ENCODE measurements at places on chromosomes 13 and 19.

DNA sequence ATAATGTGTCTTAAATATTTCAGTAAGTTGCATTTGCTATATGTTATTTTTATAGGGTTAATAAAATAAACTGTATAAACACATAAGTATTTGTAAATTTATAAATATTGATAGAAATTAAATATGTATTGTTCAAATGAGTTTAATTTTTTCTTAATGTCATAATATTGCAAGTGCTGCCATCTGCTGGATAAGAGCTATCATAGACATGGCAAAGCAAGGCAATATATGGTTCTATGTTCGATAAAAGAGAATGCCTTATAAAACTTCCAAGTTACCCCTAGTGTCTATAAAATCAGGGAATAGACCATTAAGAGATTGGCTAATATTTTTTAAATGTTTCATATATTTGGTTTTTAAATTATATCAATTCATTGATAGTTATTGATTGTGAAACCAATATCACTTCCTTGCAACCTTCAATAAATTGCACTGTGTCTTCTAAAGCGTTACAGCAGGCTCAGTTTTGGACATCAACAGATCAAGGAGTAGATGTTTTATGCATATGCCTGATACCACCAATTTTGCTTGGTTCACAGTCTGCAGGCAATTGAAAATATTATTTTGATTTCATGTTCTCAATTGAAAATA is 29.0 kb upstream of the SLITRK6 start:
- DNase-seq: no peak

DNA sequence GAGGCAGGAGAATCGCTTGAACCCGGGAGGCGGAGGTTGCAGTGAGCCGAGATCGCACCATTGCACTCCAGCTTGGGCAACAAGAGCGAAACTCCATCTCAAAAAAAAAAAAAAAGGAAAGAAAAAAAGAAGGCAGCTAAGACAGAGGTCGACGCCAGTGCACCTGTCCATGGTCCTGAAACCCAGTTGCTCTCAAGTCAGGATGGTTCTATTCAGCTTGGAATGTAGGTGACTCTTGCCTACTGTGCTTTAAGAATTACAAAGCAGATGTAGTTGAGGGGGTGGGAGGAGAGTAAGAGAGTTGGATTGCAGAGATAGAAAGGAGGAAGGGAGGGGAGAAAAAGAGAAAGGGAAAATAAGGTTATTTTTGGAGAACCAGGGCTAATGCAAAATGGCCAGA is 18.7 kb downstream of the CACNG7 start:
- no peak for DNase-seq

DNA sequence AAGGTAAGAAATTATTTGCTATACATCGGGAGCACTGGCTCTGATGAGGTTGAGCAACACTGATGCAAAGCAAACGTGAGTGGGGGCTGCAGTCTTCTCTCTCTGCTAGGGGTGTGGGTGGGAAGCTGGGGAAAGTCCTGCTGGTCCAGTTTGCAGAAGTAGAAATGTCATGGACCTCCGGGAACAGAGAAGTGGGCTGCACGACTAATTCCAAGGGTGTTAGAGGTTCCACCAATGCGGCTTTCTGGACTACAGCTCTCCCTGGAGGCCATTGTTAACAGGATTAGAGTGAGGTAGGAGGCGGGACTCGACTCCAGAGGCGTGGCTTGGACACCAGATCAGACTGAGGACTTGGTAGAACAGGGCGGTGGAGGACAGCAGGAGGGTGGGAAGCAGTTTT is 5.7 kb upstream of the FBXO27 start:
- DNase-seq: no peak

DNA sequence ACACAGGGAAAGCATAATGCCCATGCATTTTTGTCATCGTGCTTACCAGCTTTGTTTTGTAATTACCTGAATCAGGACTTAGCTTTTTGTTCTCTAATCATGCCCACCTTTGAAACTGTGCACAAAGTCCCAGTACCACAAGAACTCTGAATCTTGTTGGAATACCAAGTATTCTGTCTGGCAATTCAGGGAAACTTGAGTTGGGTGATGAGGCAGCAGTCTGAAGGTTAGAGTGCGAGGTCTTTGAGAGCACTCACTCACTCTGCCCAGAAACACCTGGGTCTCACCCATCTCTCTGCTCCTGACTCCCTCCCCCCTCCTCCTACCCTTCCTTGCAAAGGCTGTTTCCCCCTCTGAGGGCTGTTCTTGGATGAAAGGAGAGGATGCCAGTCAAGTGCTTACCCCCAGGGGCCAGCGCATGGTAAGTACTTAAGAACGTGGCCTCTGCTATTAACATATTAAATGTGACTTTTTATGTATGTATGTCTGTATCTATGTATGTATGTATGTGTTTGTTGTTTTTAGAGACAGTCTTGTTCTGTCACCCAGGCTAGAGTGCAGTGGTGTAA is 22.4 kb downstream of the SIPA1L3 start:
- no peak for DNase-seq

DNA sequence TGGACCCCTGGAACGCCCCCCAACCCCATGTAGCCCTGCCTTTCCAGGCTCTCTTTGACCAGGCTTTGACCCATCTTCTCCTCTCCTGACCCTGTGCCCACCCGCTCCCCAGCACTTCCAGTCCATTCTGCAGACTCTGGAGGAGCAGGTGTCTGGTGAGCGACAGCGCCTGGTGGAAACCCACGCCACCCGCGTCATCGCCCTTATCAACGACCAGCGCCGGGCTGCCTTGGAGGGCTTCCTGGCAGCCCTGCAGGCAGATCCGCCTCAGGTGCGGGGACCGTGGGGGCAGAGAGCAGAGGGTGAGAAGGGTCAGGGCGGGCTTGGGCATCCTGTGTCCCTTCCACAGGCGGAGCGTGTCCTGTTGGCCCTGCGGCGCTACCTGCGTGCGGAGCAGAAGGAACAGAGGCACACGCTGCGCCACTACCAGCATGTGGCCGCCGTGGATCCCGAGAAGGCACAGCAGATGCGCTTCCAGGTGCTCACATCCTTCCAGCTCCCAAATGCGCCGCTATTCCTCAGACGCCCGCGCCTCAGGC is 6.1 kb downstream of the APLP1 start:
- DNase-seq: no peak

DNA sequence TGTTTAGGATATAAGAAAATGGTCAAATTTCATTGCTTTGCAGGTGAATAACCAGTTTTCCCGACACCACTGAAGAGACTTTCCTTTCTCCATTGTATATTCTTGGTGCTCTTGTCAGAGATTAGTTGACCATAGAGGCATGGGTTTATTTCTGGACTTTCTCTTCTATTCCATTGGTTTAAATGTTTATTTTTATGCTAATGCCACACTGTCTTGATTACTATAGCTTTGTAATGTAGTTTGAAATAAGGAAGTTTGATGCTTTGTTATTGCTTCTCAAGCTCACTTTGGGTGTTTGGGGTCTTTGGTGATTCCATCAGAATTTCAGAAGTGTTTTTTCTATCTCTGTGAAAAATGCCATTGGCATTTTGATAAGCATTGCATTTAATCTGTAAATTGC is 190.0 kb upstream of the SPRY2 start:
- no peak for DNase-seq

- DNase-seq: no peak
Observed at GRCh38 chr13:45335397-45336024, 5.5 kb downstream of the TPT1 start.

GRCh38 chr19:18453269-18454024 is 15.5 kb upstream of the ISYNA1 start:
- no peak for DNase-seq

GRCh38 chr19:2495130-2495641 is 19.3 kb downstream of the GADD45B start:
- DNase-seq: no peak

DNA sequence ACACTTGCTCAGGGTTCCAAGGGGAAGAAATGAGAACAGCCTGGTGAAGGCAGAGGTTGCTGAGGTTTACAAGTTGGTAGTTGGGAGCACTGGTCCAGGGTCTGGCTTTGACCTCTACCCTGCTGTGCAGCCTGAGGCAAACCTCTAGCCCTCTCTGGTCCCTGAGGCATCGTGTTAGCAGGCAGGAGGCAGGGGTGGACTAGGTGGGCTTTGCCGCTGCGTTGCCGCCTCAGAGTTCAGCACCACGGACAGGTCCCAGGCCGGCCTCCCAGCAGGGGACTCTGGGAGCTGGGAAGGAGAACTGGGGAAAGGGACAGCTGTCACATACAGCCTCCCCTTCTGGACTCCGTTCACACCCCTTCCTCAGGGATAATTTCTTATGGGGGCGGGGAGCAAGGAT is 3.1 kb downstream of the NCAN start:
- no peak for DNase-seq

DNA sequence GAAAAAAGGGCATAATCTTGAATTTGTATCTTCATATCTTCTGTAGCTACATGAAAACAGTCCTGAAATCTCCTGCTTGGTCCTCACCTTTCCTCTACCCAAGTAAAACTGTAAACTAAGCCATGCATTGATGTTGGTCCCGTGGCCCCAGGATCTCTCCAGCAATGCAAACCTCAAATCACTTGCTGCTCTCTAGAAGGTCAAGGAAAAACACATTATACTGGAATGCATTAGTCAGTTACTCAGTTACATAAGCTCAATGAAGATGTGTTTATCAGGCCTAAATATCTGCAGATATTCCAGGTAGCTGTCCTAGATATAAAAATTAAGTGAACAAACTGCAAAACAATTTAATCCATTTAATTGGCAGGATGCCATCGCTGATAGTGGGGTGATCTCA is 261.8 kb downstream of the ABCC4 start:
- DNase-seq: no peak

DNA sequence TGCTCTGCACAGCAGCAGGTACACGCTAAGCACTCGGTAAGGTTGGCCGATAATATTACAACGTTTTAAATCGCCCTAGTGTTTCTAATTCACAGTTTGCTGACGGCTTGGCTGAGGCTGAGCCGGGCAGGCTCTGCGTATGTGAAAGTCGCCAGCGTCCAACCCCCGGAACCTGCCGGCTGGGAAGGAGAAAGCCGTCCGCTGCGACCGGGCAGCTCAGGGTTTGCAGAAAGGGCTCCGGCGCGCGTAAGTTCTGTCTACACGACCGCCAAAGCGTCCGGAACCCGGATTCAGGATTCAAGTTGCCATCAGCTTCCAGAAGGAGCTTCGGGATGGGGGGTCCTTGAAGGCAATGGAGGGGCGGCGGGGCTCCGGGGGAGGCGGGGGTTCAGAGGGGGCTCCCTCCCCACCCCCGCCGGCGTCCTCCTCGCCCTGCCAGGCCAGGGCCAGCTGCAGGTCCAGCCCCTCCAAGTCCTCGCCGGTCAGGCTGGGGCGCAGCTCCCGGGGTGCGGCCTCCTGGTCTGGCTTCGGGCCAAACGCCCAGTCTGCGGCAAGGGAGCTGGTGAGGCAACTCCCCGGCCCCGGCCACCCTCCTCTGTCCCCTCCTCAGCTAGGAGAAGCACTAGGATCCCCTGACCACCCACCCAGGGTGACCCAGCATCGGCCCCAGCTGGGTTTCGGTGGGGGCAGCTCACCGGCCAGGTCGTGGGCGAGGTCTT is 575 bp downstream of the SMIM44 start:
- DNase-seq: no peak

DNA sequence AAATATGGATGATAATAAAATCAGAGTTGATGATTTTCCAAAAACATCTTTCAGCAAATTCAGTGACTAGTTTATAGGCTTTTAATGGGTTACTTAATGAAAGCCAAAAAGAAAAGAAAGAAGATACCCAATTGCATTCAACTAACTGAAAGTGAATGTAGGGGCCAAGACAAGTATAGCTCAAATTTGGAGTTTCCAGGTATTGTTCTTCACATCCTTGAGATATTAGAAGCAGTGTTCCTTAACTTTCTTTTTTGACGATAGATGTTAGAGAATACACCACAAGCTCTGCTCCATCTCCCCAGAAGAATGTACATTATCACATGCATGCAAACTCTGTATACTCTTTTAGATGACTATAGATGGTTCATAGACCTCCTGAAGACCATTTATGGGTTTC is 43.6 kb downstream of the PDS5B start:
- no peak for DNase-seq

DNA sequence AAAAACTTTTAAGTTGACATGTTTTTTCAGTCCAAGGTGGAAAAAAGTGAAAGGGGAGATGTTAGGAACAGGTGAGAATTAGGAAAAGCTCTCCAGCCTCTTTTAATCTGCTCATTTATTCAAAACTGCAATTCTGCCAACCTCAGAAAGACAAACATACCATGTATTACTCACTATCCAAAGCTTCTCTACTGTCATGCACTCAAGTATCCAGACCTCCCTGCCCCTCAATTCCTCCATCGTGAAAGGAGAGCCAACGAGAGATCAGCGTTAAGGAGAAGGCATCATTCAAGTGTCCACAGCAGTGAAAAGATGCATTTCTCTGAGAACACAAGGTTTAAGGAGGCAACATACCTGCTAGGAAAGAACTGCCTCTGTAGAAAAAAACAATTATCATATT is 24.5 kb downstream of the DIAPH3 start:
- DNase-seq: no peak

DNA sequence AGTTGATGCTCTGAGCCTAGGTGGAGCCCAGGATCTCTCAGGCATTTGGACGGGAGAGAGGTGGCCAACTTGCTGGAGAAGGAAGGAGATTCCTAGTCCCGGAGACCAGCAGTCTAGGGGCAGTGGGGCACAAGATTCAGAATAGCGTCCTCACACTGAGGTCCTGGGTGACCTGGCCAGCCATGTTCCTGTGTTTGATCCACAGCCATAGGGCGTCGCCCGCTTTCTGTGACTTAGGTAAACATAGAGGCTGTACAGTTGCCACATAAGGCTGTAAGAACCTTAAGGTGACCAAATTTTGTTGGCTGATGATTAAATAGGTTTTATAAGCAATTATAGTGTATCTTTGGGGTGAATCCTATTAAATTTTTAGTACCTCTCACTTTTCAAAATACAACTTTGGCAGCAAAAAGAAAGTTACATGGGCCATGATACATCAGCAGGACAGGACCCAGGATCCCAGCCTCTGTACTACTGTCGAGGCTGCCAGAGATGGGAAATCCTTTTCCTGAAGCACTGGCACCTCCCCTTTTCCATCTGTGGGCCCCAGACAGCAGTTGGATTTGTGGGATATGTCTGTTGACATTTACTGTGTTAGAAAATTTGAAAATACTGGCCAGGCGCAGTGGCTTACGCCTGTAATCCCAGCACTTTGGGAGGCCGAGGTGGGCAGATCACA is 37.5 kb downstream of the TSSK6 start:
- DNase-seq: no peak

- DNase-seq: no peak
Observed at GRCh38 chr19:42052241-42052863, 17.7 kb downstream of the GRIK5 start.

GRCh38 chr13:32949820-32950219 is 66.4 kb upstream of the KL start:
- no peak for DNase-seq

DNA sequence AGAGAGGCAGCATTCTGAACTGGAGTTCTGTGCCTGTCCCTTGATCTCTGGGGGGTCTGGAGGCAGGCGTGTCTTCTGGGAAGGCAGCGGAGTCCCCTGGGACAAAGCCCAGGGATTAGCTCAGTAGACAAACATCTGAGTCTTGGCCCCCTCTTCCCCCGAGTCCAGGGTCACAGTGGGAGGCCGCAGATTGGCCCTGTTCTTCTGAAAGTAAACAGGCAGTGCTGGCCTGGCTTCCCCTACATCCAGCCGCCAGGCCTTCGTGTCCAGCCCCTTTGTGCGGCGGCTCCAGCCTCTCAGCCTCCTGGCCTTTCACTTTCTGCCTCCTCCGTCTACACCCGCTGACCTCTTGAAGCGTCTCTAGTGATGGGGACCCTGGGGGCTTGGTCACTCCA is 989 bp downstream of the NFILZ start:
- DNase-seq: no peak

Measured in stimulated activated CD4-positive, alpha-beta T cell treated with anti-CD3 and anti-CD28 coated beads, Interleukin-15, amount 100 ng/mL, for 1 hour (primary cell).